ENCODE measurements at places on chromosomes 7 and 10.

DNA sequence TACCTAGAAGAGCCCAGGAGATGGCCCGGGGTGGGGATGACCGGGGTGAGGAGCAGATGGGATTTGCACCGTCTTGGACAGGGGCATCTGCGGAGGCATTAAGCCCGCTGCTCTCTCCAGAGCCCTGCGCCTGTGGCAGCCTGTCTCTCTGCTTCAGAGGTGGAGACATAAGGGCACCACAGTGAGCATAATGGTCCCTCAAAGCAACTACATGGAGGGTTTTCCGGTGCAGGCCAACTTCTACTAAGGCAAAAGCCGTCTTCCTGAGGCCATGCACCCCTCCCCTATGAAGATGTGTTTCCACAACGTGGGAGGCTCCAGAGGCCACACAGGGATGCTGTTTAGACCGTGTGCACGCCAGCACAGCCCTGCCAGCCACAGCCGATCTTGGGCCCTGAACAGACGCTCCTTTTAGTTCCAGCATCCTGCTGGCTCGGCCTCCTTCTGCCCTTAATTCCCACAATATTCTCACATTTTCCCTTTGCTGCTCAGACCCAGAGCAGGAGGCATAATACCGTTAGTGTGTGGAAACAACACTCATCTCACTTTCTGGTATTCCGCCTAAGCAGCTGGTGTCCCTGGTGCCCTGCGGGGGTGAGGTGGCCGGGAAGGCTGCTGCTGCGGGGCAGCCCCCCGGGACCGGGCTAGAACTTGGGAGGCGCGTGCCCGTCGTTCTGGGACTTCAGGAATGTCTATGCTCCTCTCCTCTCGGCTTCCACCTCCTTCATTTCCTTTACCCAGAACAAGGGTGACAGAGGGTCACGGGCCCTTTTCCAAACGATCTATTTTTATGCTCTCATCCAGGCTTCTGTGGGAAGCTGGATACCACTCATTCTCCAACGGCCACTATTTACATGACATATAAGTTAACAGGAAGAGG lies 266.9 kb downstream of the TNS3 start:
- DNase-seq = no peak

DNA sequence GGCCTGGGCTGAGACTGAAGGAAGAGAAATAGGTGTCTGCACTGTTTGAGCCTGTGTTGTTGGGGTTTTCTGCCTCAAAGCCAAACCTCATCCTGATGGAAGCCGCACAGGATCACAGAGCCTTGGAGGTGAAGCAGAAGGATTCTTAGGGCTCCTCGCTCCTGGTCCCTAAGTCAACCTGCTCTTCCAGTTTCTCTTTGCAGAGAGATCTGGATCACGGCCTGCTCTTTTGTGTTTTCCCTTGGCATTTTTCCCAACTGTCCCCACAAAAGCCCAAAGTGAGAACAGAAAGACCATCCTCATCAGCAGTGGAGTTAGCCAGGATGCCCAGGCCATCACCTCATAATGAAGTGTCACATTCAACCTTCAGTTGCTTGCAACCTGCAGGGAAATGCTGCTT lies 20.3 kb upstream of the PPIA start:
- no peak for DNase-seq

GRCh38 chr7:108000875-108001763 lies 1.8 kb downstream of the LAMB1 start:
- DNase-seq = no peak

- no peak for DNase-seq
These were observed 545 bp upstream of the COMTD1 start for GRCh38 chr10:75236178-75236825.

DNA sequence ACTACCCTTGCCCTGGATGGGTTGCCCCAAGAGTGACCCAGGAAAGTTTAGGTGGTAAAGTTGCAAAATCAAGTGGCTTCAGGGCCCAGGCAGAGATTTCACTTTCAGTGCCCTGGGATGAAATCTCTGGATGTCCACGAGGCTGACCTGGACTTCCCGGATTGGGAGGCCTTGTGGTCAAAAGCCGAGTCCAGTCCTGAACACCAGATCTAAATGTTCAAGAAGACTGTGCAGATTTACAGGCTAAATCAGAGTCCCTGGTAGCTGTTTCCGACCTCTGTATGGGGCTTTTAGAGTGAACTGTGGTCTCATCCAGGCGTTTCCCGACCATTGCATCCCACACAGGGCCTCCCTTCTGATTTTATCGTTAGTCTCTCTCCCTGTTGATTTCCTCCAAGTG lies 95.3 kb downstream of the WDR11 start:
- DNase-seq = no peak

GRCh38 chr10:62870866-62871265 lies 54.7 kb upstream of the EGR2 start:
- DNase-seq = no peak

GRCh38 chr7:23346316-23346715 lies 47.2 kb downstream of the MALSU1 start:
- peak; percentile 37 for DNase-seq

GRCh38 chr7:102005933-102006480 lies 188.6 kb downstream of the CUX1 start:
- no peak for DNase-seq

DNA sequence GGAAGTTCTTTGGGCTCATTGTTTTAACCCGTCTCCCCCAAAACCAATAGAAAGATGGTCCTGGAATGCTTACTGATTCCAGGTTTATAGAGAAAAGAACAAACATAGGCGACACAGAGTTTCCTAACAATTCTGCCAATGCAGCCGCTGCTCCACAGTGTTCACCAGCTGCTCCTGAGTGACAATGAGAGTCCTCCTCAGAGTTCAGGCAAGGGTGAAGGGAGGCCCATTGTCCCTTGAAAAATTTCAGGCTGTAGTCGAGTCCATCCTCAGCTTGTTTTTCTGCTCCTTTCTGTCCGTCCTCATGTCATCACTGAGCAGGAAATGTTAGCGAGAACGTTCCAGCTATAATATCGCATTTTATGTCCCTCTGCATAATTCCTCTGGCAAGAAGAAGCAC lies 537.6 kb downstream of the TCERG1L start:
- no peak for DNase-seq

- DNase-seq = no peak
These were observed 299.1 kb downstream of the PLXNA4 start for GRCh38 chr7:132276976-132277725.

- no peak for DNase-seq
These were observed 139.3 kb downstream of the FRMD4A start for GRCh38 chr10:14191407-14191806.

DNA sequence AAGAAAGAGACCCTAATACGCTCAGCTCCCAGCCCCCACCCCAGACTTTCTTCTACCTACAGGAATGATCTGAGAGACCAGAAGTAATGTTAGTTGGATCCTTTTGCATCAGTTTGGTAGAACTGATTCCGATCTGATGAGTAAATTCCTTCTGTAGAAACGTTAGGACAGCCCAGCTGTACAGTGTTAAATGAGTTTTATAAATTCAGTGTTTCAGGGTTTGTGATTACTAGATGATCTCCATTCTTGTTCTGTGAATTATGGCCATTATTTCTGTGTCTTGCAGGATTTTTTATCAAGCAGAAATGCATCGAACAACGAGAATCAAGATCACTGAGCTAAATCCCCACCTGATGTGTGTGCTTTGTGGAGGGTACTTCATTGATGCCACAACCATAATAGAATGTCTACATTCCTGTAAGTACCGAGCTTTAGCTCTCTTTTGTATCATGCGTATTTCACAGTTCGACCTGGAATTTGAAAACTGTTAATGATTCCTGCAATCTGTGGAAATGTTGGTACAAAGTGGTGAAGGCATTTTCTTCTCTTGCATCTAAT lies 5.3 kb downstream of the BMI1 start:
- no peak for DNase-seq
